ENCODE measurements at places on chromosomes 11 and 22.
A peak's percentile ranks its signal among the peaks of the same experiment; 100 is the strongest.

- DNase-seq, result peak; percentile 94
These were observed 85.5 kb downstream of the ST3GAL4 start for GRCh38 chr11:126440792-126441514.

DNA sequence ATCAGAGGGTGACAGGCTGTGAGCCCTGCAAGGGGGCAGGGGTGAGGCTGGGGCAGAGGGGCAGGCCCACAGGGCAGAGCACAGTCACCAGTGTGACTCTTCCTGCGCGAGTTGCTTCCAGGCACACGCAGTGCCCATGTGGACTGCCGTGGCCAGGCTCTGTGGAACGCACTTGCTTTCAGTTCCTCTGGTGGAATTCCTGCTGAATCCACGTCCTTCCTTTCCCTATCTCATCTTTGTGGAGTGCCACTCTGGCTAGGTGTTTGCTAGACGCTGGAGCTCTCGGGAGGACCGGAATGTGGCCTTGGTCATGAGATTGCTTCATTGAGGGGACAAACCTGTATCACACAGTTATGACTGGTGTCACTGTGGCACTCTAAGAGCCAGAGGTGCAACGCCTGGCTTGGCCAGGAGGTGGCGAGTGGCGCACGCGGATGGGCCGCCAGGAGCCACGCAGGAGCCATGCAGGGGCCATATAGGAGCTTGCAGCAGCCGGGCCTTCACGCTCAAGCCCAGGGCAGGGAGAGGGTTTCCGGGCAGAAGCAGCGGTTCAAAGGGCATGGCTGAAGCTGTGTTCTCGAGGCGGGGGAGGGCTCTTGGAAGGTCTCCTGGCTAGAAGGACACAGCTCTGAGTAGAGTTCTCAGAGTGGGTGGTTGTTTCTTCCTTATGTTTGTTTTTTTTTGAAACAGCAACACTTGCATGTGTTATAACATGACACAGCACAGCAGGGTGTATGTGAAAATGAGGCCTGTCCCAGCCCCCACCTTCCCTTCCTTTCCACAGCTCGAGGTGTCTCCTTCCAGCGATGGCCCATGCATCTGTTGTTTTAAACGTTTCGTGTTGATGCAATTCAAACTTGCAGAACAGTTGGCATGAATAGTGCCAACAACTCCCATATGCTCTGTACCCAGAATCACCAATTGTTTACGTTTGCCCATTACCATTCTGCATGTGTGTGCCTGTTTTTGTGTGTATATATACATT lies 36.2 kb downstream of the TBC1D22A start:
- DNase-seq, result peak; percentile 83

DNA sequence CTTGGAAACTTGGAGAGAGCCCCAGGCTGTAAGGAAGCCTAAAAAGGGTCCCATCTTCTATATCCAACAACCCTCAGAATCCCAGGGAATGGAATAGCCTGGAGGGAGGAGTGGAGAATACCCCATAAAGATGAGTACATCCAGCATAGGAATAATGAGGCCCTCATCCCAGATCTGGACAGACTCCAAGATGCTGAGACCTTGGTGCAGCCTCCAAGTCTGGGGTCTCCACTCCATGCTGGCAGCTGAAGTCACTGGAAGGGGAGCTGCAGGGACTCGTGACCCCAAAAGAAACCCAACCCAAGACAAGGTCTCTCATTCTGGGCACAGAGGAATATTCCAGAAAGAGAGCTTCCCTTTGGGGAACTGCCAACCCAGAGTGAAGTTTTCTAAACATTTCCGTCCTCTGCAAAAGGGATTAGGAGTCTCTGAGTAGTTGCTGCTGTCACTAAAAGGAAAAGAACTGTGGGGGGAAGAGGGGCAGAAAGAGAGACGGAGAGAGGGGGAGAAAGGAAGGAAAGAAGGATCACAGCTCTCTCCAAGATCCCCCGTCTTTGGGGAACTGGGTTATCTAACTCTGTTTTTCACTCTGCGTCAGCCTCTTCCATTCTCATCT lies 589 bp downstream of the SCGB1A1 start:
- DNase-seq, result no peak

- DNase-seq, result no peak
These were observed 23.9 kb downstream of the MAP6 start for GRCh38 chr11:75644946-75645345.

- no peak for DNase-seq
These were observed 72.2 kb downstream of the CWF19L2 start for GRCh38 chr11:107385361-107385981.

DNA sequence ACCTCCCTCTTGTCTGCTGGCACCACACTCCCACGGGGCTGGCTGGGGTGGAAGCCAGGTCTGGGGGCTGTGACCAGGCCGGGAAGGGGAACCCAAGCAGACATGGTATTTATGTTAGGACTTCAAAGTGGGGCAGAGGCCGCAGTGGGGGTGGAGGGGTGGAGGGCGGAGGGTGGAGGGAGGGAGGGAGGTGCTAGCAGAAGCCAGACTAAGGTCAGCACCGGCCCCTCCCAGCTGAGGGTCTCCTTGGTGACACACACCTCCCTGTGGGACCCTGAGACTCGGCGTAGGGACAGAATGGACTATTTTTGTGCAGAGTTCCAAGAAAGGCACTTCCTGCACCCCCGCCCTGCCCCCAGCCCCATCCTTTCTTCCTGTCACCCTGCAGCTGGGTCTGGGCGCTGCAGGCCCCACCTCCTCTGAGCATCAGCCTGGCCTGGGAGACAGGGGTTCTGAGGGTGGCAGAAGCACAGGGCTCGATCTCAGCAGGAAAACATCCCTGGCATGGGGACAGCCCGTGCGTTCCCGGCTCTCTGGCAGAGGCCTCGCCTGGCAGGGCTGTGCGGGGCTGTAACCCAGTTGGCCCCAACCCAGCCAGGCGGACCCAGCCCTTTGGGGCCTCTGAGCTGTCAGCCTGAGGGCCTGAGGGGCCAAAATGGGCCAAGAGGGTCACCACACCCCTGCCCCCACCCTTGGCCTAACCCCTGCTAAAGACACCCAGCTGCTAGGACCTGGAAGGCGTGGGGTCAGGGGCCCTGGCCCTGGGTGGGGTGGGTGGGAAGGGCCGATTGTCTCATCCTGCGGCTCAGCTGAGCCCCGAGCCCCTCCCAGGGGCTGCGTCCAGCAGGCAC lies 9.6 kb upstream of the CD248 start:
- DNase-seq, result peak; percentile 51

GRCh38 chr11:44592125-44592940 lies 26.9 kb downstream of the CD82 start:
- DNase-seq, result no peak

DNA sequence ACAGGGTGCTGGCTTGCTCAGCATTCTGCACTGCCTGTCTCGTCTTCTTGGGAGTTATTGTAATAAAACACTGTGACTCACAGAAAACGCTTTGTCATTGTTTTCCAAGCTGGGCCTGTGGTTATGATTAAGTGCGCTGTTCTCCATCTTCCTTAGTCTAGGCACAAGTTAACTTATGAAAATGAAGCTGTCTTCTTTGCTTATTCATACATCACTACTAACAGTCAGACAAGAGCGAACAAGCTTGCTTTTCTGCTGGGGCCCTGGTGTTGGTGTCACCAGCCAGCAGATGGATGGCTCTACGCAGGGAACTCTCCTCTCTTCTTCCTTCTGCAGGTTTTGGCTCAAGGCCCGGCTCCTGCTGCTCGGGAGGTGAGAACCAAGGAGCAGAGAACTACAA lies 380.1 kb upstream of the SYN3 start:
- DNase-seq, result no peak

GRCh38 chr11:48261600-48261999 lies 2.1 kb upstream of the OR4X1 start:
- DNase-seq, result no peak

DNA sequence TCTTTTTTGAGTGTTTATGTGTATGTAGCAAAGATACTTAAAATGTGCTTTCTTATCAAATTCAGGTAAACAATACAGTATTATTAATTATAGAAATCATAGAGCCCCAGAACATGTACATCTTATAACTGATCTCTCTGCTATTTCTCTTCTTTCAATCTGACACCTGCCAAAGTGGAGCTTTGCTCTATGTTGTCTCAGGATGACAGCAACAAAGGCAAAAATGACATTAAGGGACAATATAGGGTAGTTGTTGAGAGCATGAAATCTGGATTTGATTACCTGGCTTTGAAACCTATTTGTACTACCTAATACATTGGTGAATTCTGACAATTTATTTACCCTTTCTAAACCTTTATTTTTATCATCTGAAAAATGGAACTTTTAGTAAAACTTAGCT lies 7.0 kb downstream of the OR5J2 start:
- DNase-seq, result no peak

GRCh38 chr11:12214751-12215150 lies 104.4 kb downstream of the MICAL2 start:
- no peak for DNase-seq

DNA sequence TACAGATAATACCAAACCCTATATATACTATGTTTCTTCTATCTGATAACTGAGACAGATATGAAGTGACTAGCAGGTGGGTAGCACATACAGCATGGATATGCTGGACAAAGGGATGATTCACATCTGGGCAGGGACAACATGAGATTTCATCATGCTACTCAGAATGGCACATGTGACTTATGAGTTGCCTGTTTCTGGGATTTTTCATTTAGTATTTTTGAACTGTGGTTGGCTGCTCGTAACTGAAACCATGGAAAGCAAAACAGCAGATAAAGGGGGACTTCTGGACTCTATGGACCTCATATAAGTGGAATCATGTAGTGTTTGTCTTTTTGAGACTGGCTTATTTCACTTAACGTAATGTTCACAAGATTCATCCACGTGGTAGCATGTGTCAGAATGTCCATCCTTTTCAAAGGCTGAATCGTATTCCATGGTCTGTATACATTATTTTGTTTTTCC lies 883.0 kb downstream of the TBC1D22A start:
- DNase-seq, result no peak

GRCh38 chr11:134862105-134862502 lies 450.1 kb upstream of the B3GAT1 start:
- no peak for DNase-seq

- no peak for DNase-seq
These were observed 1.6 kb downstream of the IRF7 start for GRCh38 chr11:614021-614622.

DNA sequence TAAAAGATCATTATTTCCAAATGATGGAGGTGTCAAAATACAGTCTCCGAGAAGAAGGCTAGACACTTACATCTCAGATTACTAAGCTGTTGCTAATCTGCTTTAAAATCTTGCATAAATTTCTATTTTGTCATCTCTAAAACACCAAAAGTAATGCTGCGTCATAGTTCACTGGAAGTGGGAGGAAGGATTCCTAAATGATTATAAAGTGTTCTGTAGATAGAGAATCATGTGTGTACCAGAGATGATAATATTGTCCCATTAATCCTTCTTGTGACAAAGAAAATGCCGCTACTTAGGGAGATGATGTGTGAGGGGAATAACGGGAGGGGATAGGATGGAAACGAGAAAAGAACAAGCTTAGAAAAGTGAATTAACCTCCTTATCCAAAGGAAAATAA lies 268.6 kb downstream of the JRKL start:
- no peak for DNase-seq

- no peak for DNase-seq
These were observed 28.6 kb upstream of the ATXN10 start for GRCh38 chr22:45642986-45643385.

GRCh38 chr22:26892166-26893041 lies 235.0 kb downstream of the MIAT start:
- DNase-seq, result peak; percentile 29

DNA sequence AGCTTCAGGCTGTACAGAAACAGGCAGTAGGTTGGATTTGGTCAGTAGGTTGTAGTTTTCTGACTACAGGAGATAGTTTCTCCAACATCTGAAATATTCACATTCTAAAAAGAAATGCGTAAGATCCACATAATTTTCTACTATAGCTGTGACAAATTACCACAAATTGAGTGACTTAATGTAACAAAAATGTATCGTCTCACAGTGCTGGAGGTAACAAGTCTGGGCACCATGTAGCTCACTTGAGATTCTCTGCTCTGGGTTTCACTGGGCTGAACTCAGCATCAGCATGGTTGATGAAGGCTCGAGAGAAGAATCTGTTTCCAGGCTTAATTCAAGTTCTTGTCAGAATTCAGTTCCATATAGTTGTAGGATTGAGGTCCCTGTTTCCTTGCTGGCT lies 350.9 kb upstream of the CCDC179 start:
- no peak for DNase-seq

DNA sequence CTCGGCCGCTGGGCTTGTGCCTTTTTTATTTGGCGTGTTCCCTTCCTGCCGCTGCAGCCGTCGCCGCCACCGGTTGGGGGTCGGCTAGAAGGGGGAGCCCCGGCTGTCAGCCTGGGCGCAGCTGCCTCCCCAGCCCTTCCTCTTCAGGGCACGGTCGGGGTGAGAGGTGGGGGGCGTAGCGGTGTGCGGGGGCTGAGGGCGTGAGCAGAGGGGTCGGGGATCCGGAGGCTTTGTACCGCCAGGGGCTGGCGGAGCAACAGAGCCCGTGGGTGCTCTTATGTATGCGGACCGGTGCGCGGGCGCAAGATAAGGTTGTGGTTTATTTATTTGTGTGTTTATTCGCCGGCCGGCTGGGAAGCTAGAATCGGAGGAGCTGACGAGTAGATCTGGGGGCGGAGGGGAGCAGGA lies 477 bp downstream of the ZBTB16 start:
- no peak for DNase-seq

GRCh38 chr11:125139778-125140177 lies 24.8 kb upstream of the PKNOX2 start:
- DNase-seq, result peak; percentile 44

GRCh38 chr11:134751031-134751585 lies 339.1 kb upstream of the B3GAT1 start:
- peak; percentile 24 for DNase-seq

GRCh38 chr22:41448189-41448808 lies 1.7 kb upstream of the TOB2 start:
- peak; percentile 96 for DNase-seq

- DNase-seq, result no peak
These were observed 37.2 kb downstream of the CKAP5 start for GRCh38 chr11:46808799-46809431.

GRCh38 chr11:3927129-3927796 lies 71.8 kb downstream of the STIM1 start:
- no peak for DNase-seq

- DNase-seq, result no peak
These were observed 178.2 kb downstream of the GRIK4 start for GRCh38 chr11:120689596-120690275.

GRCh38 chr11:10305262-10305963 lies 540 bp downstream of the ADM start:
- DNase-seq, result peak; percentile 67

DNA sequence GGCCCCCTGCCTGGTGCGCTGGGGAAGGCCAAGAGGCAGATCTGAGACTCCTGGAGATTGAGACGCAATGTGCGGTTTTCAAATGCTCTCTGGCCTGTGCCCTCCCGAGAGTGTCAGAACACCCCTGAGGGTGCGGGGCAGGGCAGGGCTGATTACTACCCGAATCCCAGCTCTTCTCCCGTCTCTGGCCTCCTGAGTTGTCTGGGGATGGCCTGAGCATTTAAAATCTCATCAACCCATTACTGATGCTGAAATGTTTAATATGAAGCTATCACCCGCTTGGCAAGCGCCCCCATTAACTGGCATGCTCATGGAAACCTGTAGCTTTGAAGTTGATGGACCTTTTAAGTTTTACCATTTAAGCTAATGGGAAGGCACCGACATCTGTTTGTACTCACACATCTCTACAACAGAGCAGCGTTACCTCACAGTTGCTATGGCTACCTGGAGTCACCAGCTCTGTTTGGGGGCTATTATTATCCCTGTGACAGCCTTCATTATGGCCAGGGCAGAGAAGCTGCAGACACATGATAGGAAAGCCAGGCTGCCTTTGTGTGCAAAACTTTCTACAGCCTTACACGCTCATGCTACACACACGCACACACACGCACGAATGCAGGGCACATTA lies 3.6 kb upstream of the MB start:
- no peak for DNase-seq
